ENCODE measurements at places on chromosomes 11 and 22.

- no peak for DNase-seq
Measured at GRCh38 chr22:33300165-33300564, 242.0 kb upstream of the SYN3 start.

DNA sequence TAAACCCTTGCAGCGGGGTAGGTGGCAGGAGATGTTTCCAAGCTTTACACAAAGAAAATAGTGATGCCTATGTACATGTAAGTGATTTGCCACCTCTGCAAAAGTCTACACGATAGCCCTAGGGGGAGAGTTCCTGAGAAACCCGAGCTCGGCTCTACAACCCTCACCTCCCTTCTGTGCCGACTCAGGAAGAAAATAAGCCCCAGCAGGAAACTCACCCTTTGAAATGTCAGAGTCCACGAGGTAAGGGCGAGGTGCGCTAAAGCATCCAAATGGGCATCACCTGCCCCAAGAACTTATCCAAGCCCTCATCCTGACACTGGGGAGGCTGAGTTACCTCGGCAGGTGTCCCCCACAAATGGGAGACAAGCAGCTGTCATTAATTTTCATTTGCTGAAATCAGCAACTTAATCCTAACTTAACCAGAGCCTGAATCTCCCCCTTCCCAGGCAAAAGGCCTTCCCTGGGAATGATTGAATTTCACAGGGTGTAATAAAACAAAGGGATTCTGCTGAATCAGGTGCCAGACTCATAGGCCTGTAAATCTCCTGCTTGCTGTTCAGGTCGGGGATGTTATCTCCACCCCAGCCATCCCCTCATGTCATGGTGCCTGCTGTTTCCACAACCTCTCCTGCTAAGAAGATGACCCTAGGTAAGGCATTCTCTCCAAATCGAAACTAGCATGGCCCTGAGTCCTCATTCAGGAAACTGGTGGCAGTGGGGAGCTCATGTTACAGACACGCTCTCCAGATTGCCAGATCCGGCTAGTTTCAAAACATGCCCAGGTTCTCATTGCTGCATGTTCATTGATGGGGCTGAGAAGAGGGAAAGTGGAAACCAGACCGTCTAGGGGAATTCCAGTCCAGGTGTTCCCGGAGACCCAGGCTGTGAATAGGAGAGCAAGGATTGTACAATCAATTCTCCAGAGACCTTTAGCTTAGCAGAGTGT is 105.3 kb upstream of the KIRREL3 start:
- no peak for DNase-seq

DNA sequence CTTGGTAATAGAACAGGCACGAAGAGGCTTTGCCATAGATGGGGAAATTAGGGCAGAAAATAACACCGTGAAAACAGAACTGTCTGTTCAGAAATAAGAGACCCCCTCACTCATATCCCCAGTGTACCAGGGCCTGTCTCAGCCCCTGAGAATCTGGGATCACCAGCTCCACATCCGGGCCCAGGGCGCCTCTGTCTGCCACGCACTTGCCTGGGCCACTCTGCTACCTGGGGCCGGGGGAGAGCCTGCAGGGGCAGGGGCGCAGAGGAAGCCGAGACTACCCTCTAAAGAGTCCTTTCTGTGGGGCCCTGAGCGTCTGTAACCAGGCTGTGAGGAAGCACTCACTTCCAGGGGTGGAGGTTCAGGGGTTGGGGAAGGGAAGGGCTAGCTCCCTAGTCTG is 19.8 kb downstream of the NECTIN1 start:
- no peak for DNase-seq

DNA sequence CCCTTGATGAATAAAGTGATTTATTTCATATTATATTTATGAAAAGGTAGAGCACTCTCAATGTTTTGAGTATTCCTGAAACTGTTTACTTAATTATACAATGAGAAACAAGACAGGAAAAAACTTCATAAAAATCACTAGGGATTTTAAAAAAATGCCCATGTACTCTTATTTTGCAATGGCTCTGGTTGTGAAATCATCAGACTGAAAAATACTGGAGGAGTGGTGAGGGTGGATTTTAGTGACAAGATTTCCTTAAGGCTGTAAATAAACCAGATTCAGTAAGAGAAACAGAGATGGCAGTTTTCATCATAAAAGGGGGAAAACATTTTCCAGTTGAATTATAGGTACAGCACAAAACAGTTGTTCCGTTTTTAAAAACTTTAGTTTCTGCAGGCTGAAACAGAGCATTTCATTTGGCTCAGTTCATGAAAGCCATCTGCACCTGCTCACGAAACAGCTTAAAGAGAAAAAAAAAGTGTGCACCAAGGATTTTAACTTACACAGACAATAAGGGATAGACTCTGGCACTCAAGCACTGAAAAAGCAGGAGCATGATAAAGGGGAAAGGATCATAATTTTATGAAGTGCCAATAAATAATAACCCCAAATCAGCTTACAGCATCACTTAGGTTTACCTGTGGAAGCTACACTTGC is 100.7 kb downstream of the MAML2 start:
- DNase-seq: no peak

- no peak for DNase-seq
Measured at GRCh38 chr22:40889116-40889515, 27.2 kb upstream of the DNAJB7 start.

- no peak for DNase-seq
Measured at GRCh38 chr22:24516301-24516737, 21.2 kb downstream of the UPB1 start.

- DNase-seq: no peak
Measured at GRCh38 chr22:20773793-20774212, at the start of gene SERPIND1. TSS of gene SERPIND1 (plus strand) at chr22:20774113. CDS start at chr22:20779313, 5,200 bp downstream.

GRCh38 chr22:47257976-47258375 is 495.5 kb downstream of the TBC1D22A start:
- no peak for DNase-seq

GRCh38 chr11:67179892-67180490 is 60.9 kb downstream of the KDM2A start:
- DNase-seq: no peak

GRCh38 chr11:10289765-10290380 is 4.1 kb downstream of the SBF2 start:
- no peak for DNase-seq

GRCh38 chr22:33889748-33890147 is 30.5 kb downstream of the LARGE1 start:
- DNase-seq: no peak

DNA sequence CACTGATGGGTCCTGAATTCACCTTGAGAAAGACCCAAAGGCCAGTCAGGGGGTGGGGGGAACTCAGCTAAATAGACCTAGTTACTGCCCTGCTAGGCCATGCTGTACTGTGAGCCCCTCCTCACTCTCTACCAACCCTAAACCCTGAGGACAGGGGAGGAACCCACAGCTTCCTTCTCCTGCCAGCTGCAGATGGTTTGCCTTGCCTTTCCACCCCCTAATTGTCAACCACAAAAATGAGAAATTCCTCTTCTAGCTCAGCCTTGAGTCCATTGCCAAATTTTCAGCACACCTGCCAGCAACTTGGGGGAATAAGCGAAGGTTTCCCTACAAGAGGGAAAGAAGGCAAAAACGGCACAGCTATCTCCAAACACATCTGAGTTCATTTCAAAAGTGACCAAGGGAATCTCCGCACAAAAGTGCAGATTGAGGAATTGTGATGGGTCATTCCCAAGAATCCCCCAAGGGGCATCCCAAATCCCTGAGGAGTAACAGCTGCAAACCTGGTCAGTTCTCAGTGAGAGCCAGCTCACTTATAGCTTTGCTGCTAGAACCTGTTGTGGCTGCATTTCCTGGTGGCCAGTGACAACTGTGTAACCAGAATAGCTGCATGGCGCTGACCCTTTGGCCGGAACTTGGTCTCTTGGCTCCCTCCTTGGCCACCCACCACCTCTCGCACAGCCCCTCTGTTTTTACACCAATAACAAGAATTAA is 2.4 kb upstream of the TTC36 start:
- DNase-seq: no peak

DNA sequence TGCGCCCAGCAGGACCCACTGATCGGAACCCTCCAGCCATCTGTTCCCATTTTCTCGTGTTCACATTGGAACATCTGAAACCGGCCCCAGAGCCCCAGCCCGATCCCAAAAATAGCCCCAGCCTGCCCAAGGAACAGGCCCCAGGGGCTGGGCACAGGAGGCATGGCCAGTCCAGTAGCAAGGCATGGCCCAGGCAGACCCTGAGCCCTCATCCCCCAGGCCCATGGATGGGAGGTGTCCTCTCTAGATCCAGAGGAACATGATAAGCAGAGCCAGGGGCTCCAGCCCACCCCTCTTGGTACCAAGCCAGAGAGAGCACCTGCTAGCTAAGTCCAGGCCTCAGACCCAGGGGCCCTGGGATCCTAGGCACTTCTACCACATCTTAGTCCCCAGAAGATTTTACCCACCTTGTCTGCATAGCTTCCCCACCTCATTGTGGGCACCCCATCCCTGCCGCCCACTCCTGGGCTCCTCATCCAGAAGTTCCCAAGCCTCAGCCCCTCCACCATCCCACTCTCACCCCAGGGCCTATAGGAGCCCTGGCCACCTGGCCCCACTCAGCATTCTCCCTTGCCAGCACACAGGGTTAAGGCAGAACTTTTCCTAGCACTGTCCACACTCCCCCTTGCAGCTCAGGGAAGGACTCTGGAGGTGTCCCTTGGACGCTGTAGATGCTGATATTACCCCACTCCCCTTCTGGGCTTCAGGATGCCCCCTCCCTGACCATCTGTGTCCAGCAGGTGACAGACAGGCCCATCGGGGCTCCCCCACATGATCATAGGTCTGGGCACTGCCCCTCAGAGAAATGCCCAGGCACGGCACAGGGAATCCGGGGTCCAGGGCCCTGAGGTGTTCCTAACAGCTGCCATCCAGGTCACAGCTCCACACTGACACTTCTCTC is 9.5 kb downstream of the BCL9L start:
- DNase-seq: no peak

- no peak for DNase-seq
Measured at GRCh38 chr22:31635638-31636306, 26.2 kb downstream of the PISD start.

GRCh38 chr22:35995772-35996171 is 32.9 kb downstream of the RBFOX2 start:
- DNase-seq: no peak

- peak; percentile 8 for DNase-seq
Measured at GRCh38 chr11:40328890-40329614, 1130.4 kb downstream of the LRRC4C start.

- no peak for DNase-seq
Measured at GRCh38 chr11:116893437-116893836, 56.0 kb upstream of the APOA1 start.

- DNase-seq: no peak
Measured at GRCh38 chr11:64216879-64217278, 9.1 kb downstream of the TRPT1 start.

- DNase-seq: no peak
Measured at GRCh38 chr11:128862908-128863660, 4.0 kb downstream of the KCNJ1 start.

GRCh38 chr11:115244296-115244695 is 259.9 kb downstream of the CADM1 start:
- DNase-seq: no peak

DNA sequence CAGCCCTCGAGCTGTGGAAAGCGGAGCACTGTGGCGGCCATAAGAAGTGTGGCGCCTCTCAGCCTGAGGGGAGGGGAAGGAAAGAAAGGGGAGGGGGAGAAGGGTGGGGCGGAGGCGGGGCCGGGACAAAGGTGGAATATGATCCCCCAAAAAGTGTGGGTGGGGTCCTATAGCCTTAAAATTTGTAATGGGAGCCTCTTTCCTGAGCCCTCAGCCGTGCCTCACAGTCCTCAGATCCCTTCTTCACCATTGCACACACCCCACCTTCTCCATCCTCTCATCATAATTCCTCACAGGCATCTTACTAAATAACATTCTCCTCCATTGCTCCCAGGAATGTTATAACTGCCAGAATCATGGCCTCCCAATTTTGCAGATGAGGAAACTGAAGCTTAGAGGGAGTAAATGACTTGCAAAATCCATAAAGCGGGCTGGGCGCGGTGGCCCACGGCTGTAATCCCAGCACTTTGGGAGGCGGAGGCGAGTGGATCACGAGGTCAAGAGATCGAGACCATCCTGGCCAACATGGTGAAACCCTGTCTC is 600 bp upstream of the RAB6A start:
- DNase-seq: no peak

DNA sequence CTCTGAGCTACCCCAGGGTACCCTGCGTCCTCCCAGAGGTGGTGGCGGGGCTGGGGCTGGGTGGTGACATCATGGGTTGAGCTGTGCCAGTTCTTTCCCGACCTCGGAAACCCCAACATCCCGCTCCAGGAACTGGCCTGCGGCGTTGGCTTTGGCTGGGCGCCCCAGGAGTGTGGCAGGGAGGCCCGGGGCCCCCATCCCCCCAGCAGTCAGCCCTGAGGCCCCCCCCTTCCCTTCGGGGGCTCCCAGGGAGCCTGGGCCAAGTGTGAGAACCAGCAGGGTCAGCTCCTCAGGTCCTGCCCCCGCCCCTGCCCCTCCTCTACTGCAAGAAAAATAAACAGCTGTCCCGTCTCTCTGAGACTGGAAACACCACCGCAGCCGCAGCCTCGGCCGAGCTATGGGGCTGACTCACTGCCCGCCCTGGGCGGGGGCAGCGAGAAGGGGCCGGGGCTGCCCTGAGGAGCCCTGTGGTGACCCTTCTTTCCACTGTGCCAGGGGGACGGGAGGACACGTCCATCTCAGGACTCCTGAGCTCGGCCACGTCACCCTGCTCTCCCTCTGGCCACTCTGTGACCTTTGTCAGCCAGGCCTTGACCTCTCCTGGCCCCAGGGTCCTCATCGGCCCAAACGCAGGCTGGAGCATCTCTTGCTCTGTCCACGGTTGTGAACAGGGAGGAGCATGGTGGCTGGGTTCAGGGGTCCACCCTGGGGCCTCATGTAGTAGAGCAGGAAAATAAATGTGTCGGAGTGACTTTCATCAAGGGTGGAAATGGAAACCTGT is 73.4 kb downstream of the WNT7B start:
- no peak for DNase-seq

DNA sequence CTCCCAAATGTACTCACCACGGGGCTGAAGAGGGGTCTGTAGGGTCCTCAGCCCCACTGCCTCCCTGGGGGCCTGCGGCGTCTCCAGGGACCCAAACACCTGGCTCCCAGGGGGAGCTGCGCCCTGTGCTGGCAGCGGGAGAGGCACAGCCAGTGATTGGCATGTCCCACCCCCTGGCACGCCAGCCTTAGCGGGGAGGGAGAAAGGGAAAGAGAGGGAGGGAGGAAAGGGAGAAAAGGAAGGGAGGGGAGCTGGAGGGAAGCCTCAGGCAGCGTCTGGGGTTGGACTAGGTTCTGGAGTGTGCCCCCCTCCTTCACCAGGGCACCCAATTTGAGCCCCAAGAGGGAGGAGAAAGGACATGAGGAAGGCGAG is at the start of gene CHRM1:
Gene CHRM1 (minus strand): TSS at position 163 of the 372 bp plus-strand sequence. CDS start 10,263 bp downstream, outside the sequence.
- no peak for DNase-seq
